Karpas-422 (cell line): ENCODE measurements at places on chromosomes 4 and X. TPM values are rescaled to one million over a fixed set of nuclear protein-coding genes. Genes with fewer than 3 reads are reported as not detected.

DNA sequence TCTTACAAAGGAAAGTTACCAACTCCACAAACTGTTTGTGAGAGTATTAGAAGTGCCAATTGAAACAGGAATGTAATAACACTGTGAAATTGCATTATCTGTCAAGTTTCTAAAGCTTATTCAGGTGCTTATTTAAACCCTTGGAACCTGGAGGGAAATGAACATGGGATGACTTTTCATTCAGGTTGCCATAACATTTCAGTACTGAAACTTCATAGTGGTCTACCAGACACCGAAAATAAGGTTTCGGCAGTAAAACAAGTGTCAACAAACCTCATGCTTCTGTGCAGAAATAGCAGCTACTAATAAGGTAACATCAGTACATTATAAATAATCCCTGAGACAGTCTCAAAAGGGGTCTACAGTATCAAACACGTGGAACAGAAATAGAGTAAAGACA, 890.7 kb upstream of the INTU start:
- no peak overlapping the region for H3K27ac ChIP-seq
- H3K4me1 ChIP-seq = no peaks in the 10 kb centered on the region
- H3K27me3 ChIP-seq = no peaks in the 10 kb centered on the region
- no peaks in the 10 kb centered on the region for H3K36me3 ChIP-seq

- H3K4me3 ChIP-seq = no peak overlapping the region
- no peak overlapping the region for H3K27ac ChIP-seq
- peak; percentile 75 for DNase-seq
- H3K27me3 ChIP-seq = no peaks in the 10 kb centered on the region
- no peaks in the 10 kb centered on the region for H3K36me3 ChIP-seq
Measured at GRCh38 chr4:143482840-143483239, 30.7 kb upstream of the SMARCA5 start.

DNA sequence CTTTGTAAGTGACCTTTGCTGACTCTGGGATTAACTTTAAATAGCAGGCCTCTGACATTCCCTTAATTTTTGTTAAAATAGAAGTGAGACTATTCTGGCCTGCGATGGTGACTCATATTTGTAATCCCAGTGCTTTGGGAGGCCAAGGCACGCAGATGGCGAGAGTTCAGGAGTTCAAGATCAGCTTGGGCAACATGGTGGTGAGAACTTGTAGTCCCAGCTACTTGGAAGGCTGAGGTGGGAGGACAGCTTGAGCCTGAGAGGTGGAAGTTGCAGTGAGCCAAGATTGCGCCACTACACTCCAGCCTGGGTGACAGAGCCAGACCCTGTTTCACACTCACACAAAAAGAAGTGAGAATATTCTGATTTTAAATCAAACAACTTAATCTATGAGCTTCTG, 27.3 kb downstream of the ZNF330 start:
- H3K27me3 ChIP-seq = no peaks in the 10 kb centered on the region
- H3K4me1 ChIP-seq = no peaks in the 10 kb centered on the region
- H3K27ac ChIP-seq = no peak overlapping the region
- no peaks in the 10 kb centered on the region for H3K36me3 ChIP-seq
- DNase-seq = no peak

DNA sequence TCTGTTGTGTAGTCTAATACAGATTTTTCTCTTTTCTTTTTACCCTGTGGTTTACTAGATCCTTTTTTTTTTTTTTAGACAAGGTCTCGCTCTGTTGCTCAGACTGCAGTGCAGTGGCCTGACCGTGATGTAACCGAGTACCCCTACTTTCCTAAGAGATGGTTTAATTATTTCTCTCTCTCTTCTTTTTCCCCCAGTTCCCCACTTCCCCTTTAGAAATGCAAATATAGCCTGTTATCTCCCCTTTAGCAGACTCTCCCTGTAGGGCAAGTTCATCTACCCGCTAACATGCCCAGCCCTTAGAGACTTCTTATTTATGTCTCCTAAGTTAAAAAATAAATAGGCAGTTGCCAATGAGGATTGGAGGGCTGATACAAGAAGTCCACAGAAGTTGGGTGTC, 4.5 kb downstream of the SNX25 start:
- peaks cover 72% of the 10 kb centered on the region for H3K4me1 ChIP-seq
- H3K27ac ChIP-seq = peak overlapping the region; percentile 95
- H3K27me3 ChIP-seq = no peaks in the 10 kb centered on the region
- peak; percentile 80 for DNase-seq

DNA sequence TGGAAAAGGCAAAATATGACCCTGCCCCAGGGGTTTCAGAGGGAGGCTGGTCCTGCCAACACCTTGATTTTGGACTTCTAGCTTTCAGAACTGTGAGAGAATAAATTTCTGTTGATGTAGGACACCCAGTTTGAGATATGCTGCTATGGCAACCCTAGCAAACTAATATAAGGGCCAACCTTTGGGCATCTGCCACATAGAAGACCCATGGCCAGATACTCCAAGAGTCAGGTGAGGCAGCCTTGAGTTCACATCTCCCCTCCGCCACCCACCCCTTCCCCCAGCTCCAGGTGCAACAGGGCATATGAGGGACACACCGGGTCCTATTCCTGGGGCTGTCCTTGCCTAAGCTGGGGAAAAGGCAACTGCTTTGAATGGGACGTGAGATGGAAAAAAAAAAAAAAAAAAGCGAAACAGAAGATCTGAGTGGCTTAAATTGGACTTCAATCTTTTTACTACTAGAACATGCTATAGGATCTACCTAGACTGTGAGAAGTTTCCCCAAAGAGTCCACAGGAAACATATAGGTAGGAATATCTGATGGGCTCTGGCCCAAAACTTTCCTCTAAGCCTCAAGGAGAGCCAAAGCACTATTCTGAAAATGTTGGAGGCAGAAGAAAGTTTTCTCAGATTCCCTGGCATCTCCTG, 56.5 kb upstream of the PROM1 start:
- H3K36me3 ChIP-seq = no peaks in the 10 kb centered on the region
- H3K4me1 ChIP-seq = no peaks in the 10 kb centered on the region
- DNase-seq = no peak
- H3K27ac ChIP-seq = no peak overlapping the region
- 0 out of 2 replicates have a peak, but pooled peaks cover 3% of the 10 kb centered on the region for H3K27me3 ChIP-seq
- no peak overlapping the region for H3K4me3 ChIP-seq

DNA sequence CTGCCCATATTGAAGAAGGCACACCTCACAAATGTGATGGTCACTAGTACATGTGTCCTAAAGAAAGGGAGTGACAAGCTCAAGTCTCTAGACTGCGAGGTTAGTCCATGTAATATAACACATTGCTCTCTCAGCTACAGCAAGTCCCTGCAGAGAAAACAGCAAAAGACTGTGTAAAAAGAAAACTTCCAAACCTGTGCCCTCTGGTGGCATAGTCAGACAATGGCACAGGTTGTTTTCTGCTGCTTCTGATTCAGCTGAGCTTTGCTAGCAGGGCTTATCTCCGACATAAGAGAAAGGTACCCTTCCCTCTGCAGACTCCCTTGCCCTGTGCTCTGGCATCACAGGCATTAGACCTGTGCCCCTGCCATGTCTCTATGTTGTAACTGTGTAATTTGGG, 1.4 kb upstream of the SERPINA7 start:
- peak; percentile 47 for DNase-seq
- H3K4me1 ChIP-seq = no peaks in the 10 kb centered on the region
- no peak overlapping the region for H3K27ac ChIP-seq
- H3K36me3 ChIP-seq = no peaks in the 10 kb centered on the region
- no peak overlapping the region for H3K4me3 ChIP-seq

GRCh38 chr4:115343171-115343570, 229.8 kb upstream of the NDST4 start:
- H3K4me3 ChIP-seq = no peak overlapping the region
- no peaks in the 10 kb centered on the region for H3K27me3 ChIP-seq
- H3K27ac ChIP-seq = no peak overlapping the region
- no peaks in the 10 kb centered on the region for H3K4me1 ChIP-seq
- no peaks in the 10 kb centered on the region for H3K36me3 ChIP-seq

DNA sequence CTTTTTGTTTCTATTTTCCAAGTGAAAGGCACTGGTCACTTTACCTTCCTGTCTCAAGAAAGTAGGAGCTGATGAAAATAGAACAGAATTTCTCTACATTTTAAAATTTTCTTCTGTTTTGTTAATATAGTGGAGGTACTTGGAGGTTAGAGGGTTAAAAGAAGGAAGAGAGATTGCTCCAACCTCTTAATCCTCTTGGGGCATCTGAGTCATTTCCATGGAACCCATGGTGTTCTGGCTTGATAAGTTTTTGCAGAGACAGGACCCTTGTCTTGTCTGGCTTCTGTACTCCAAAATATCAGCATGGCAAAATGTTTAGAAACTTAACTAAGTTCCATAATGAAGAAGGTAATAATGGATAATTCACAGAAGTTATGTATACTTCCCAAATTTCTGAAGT, 727.2 kb downstream of the C4orf33 start:
- no peaks in the 10 kb centered on the region for H3K4me1 ChIP-seq
- no peaks in the 10 kb centered on the region for H3K36me3 ChIP-seq
- no peak overlapping the region for H3K4me3 ChIP-seq
- H3K27me3 ChIP-seq = no peaks in the 10 kb centered on the region

DNA sequence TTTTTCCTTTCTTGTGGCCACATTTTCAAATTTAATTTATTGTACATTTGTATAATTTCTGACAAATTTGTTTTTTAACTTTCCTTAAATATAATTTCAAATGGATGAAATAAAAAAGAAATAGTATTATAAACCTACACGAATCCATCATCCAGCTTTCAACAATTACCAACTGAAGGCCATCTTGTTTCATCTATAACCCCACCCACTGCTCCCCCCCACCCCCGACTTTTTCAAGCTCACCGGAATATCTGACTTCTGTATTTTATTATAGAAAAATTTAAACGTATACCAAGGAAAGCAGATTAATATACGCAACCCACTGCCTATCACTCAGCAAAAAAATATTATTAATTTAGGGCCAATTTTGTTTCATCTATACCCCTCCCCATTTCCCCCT, 1.1 kb downstream of the MORF4L2 start:
- H3K36me3 ChIP-seq = peaks cover 23% of the 10 kb centered on the region
- peaks cover 8% of the 10 kb centered on the region for H3K4me1 ChIP-seq
- no peak for DNase-seq
- H3K27me3 ChIP-seq = no peaks in the 10 kb centered on the region
- H3K27ac ChIP-seq = peak overlapping the region; percentile 69; the same call in 1 of the 2 replicates
- peak overlapping the region; percentile 77 for H3K4me3 ChIP-seq

MAGEA2 gene
- total RNA-seq = not detected in 2 replicates

NAP1L3 gene
- total RNA-seq = not detected in 2 replicates

CFI gene
- 0.79 TPM in 1 of 2 replicates, not detected in the other for total RNA-seq

TRPC3 gene
- not detected in 2 replicates for total RNA-seq

RAB33A gene
- total RNA-seq = 10.3 and 25.8 TPM in 2 replicates

MAGEC3 gene
- total RNA-seq = not detected in 2 replicates
